ENCODE measurements at places on chromosomes 5 and 9.
A peak's percentile ranks its signal among the peaks of the same experiment; 100 is the strongest.

- H3K4me1 ChIP-seq: peaks cover 12% of the 10 kb centered on the region
- no peaks in the 10 kb centered on the region for H3K36me3 ChIP-seq
- DNase-seq: no peak
- no peak overlapping the region for H3K4me3 ChIP-seq
- peaks cover 2% of the 10 kb centered on the region for H3K27me3 ChIP-seq
These were observed 20.0 kb upstream of the MLANA start for GRCh38 chr9:5870691-5871090.

DNA sequence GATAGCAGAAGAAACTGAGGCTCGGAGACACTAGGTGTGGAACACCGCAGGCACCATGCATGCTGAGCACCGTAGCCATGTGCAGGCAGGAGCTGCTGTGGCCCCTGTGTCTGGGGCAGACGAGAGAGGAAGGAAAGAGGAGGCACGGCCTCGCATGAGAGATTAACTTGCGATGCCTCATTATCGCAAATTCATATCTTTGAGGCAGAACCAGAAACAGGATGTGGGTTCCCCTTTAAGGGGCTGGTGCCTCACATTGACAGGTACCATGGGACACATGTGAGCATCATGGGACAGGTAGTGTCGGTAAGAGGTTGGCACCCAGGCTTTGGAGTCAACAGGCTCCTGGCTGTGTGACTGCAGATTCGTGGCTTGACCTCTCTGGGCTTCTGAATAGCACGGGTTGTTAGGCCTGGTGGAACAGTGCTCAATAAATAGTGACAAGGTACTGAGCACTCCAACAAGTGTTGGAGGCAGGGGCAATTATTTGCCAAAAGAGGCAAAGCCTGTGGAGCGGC lies 40.8 kb downstream of the NAIF1 start:
- no peak for DNase-seq
- no peak overlapping the region for H3K4me3 ChIP-seq
- no peaks in the 10 kb centered on the region for H3K36me3 ChIP-seq
- H3K27ac ChIP-seq: no peak overlapping the region
- peaks cover 14% of the 10 kb centered on the region for H3K4me1 ChIP-seq
- H3K27me3 ChIP-seq: no peaks in the 10 kb centered on the region

DNA sequence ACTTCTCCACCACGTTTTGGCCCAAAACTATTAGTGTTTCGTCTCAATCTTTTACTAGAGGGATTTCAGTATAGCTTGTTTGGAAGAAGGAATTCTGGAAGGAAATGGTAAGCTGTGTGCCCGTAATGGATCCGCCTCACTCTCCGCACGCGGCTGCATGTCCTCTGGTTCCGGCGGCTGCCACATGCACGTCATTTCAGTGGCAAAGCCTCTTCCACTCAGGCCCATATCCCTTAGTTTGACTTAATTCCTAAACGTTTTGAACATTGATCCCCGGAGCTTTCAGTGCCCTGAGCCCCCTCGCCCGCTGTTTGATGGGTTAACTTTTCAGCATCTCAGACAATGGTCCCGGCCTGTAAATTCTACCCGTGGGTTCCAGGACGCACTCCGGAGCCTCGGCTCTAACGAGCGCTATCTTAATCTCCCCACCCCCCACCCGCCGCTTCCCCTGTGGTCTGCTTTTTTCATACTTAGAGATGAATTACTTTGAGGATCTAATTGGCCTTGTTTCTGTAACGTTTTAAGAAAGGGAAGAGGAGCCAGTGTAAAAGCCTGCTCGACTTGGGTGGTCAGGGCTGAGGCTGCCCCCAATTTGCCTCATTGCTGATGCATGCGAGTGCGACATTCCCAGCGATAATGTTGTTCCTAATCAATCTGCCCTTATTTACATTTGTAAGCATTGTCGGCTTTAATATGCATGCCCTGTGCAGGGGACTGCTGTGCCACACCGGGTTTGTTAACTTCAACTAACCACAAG lies 4.6 kb downstream of the PTCH1 start:
- no peaks in the 10 kb centered on the region for H3K36me3 ChIP-seq
- H3K4me3 ChIP-seq: peak overlapping the region; percentile 90
- peaks cover 4% of the 10 kb centered on the region for H3K27me3 ChIP-seq
- peak; percentile 30 for DNase-seq
- peak overlapping the region; percentile 90 for H3K27ac ChIP-seq

DNA sequence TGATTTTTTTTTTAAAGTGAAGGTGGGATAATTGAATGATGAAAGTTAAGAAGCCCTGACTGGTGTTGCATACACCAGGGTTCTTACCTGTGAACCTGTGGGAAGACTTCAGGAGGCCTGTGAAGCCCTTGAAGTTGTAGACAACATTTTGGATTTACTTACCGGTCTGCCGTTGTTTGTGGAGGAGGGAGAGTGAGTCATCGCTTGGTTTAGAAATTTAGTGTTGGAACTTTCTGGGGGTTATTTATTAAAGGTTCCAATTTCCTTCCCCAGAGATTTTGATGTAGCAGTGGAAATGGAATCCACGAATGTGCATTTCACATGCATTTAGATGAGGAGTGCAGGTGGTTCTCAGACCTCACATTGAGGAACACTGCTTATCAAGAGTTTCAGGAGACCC lies 49.6 kb downstream of the ARHGAP26 start:
- H3K27me3 ChIP-seq: peaks cover 1% of the 10 kb centered on the region
- DNase-seq: no peak
- peaks cover 80% of the 10 kb centered on the region for H3K4me1 ChIP-seq
- no peaks in the 10 kb centered on the region for H3K36me3 ChIP-seq
- no peak overlapping the region for H3K4me3 ChIP-seq

DNA sequence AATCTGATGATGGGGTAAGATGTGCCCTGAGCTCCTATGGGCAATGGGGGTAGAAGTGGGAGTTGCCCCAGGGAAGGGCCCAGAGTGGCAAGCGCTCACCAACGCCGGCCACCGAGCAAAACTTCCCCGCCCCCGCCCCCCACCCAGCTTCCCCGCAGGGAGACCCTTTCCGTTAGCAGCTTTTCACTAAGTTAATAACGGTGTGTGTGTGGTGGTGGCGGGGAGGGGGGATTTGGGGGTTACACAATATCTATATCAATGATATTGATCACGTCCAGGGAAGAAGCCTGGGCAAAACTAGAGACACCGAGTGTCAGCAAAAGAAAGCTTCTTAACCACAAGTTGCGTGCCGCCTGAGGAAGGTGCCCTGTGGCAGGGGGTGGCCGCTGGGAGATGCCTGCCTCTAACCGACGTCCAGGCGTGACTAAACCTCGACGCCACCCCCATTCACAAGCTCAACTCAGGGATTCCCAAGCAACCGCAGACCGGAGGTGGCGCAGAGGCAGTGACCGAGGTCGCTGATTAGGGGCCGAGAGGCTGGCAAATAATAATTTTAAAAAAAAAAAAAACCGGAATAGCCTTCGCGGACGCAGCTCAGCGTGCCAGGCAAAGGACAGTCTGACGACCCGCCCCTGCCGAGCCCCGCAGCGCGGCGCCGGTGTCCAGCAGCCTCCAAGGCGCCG lies 222.6 kb downstream of the MEF2C start:
- H3K27ac ChIP-seq: no peak overlapping the region
- peaks cover 21% of the 10 kb centered on the region for H3K27me3 ChIP-seq
- DNase-seq: no peak
- peak overlapping the region; percentile 84 for H3K4me3 ChIP-seq
